ENCODE measurements at places on chromosomes 2 and 18.

DNA sequence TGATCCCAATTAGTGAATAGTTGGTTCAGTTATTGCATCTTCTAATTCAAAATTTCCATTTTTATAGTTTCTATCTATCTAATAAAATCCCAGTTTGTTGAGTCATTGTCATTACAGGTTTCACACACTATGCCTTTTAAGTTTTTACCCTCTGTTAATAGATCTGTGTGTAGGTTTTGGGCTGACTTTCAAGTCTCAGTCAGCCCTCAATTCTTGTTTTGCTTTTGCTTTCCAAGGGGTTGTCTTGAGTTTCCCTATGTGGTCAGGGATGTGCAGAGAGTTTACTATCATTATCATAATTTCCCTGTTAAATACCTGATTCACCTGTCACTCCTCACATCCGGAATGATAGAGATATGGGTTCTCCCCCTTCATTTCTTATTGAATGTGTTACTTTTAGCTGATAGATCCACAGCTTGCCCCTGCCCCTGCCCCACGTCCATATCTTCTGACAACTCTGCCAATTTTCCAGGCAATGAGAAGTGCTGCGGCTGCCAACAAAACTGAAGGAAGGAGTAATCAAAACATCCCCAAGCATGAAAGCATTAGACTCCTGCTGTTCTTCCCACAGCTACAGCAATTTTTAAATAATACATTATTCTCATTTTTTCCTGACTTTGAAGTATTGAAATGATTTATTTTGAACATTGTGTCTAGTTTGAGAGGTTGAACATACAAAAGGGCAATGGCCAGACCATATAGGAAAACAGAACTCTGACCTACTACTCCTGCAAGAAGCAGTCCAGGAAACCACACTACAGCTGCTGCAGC is 1064.8 kb downstream of the SUCLG1 start:
- no peak for DNase-seq

- DNase-seq = no peak
Observed at GRCh38 chr18:36640021-36640952, 188.5 kb downstream of the TPGS2 start.

DNA sequence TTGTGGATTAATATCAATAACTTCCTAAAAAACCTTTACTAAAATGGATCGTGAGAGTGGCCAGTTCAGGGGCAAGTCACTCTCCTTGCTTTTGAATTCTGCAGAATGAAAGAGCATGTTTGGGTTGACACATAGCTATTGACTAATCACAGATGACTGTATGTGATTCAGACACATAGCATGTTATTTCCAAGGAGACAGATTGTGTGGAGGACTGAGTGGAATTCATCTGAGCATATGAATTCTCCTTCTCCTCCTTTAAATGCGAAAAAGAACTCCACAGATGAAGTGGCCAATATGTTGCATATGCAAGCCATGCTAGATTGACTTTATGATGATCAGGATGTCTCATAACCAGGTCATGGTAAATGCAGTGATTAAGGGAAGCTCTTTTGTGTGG is 249.4 kb upstream of the FAM98A start:
- peak; percentile 85 for DNase-seq

GRCh38 chr2:128756365-128756717 is 437.7 kb upstream of the HS6ST1 start:
- DNase-seq = no peak

DNA sequence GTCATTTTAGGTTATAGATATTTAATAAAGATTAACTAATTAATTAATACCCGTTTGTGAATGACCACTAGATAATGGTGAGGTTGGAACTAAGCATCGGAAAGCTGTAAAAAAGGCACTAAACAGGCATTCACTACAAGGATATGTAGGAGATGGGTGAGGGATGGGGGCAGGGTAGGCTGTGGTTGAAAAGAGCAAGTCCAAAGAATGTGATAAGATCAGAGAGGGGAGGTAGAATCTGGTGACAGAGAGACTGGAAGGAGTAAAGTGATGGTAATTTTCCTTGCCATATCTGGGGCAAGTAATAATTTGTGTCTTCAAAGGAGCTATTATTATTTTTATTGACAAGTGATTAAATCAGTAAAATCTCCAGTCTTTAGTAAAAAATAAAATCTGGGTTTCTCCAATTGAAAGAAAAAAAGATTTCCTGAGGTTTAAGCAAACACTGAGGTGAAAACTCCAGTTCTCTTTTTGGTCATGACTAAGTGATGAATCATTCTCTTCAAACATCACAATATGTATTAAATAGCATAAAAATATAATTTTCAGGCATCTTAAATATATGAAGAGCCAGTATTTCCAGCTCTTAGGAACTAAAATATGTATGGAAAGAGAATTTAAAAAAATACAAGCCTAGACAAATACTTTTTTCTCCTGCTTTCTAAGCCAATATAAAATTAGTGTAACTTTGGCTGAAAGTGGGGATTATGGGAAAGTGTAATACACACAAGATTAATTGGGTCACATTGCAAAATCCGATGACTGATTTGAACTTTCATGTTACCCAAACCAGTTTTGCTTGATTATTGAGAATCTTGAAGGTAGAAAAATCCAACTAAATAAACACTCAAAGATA is 259.1 kb upstream of the RBMS1 start:
- DNase-seq = peak; percentile 28

DNA sequence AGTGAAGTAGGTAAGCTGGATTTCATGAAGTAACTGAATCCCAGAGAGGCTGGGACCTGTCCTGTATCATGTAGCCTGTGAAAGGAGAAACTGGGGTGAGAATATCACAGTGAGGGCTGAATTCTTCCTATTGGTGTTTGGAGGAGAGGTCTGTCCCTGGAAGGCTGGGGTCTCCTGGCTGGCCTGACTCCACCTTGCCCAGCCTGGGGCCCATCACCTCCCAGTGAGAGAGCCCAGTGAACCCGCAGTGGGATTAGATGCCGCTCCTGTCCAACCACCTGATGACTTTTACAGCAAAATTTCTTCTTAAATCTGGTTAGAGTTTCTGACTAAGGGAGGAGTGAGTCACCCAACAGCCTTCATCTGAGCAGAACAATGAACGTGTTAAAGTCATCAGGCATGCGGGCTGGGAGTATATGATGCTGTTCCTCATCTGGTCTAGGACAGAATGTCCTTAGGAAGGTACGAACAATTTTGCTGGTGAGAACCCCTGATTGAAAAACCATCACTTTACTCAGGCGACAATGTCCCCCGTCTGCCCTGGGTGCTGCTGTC is 152.9 kb downstream of the LPIN1 start:
- peak; percentile 26 for DNase-seq

DNA sequence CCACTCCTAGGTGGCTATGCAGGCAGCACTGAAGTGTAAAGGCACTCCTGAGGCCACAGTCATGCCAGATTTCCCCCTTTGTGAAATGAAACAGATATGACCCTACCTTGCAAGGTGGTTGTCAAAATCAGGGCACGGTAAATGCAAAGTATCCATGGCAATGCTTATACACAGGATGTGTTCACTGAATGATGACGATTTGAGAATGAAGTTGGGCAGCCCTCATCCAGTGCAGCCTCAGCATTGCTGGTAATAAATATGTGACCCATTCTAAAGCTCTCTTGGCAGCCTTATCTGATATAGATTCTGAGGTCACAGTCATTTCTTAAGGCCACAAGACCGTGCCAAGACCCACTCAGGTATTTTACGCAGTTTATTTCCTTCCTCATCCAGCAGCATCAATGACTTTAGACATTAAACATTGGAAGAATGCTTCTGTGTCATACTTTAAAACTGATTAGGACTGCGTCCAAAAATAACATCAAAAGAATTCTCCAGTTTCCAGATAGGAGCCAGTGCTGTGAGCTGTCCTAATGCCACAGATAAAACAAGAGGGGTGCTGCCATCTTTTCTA is 125.5 kb upstream of the SERTAD2 start:
- peak; percentile 65 for DNase-seq

DNA sequence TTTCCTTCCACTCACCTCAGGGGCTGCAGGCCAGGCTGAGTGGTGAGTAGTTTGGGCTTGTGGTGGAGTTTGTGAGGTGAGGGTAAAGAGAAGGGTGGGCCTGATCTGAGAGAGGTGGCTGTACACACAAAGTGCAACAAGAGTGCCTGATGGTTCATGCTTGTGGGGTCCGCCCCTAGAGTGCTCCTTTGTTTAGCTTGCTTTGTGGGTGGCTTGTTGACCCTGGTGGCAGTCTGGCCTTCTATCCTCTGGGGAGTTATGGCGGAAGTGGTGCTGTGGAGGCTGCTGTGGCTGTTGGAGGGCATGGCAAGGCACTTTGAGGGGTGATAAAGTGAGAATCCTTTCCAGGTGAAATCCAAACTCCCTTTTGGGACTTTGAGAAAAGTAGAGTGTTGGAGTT is 10.6 kb downstream of the UBE2F start:
- DNase-seq = no peak

DNA sequence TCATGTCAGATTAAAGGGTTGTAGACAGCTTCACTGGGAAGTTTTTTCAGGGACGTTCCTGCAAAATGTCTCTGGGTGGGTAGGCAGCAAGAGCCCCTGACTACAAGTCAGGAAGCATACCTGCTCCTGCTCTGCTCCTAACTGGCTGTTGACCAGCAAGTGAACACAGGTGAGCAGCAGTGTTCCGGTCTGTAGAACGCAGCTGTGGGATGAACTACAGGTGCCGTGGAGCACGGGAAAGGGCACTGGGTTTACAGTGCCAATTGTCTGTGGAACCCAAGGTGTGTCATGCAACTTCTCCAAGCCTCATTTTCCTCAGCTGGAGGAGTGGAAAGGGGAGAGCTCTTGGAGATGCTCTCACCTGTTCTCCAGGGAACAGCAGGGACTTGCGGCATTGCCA is 6.6 kb downstream of the ASB18 start:
- no peak for DNase-seq

- DNase-seq = peak; percentile 40
Observed at GRCh38 chr2:207180741-207181140, 15.0 kb upstream of the KLF7 start.

- no peak for DNase-seq
Observed at GRCh38 chr2:54077088-54077900, 38.1 kb upstream of the ACYP2 start.

GRCh38 chr2:47259829-47260228 is 104.7 kb upstream of the STPG4 start:
- no peak for DNase-seq

GRCh38 chr2:199704358-199705238 is 146.4 kb downstream of the FTCDNL1 start:
- DNase-seq = peak; percentile 22

DNA sequence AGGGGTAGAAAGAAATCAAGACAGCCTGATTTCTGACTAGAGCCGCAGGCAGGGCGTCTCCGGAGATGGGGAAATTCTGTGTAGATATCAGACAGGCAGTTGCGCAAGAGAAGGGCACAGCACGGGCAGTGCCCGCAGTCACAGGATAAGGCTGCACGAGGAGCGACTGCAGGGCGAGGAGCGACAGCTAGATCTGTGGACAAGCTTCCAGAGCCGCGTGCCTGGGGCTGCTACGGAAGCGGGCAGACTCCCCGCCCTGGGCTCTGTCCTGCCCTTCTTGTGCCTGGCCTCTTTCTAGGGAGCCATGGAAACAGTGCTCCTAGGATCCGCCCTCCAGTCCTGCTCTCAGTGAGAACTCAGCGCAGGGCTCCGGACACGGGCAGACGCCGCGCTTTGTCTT is 12.6 kb downstream of the MC5R start:
- no peak for DNase-seq

DNA sequence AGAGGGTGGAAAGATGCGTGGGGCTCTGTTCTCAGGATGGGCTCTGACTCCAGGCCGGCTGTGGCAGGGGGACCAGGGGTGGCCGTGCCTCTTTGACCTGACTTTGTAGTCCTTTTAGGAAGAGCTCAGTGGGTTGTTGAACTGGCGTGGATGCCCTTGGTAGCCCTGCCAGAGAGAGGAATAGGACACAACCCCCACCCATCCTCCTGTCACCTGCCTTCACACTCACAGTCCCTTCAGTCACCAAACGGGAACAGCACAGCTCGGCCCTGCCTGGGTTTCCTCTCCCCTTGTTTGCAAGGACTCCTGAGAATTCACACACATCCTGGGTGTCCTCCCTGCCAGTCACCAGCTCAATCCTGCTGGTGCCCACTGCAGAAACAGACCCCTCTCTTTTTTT is 20.1 kb upstream of the MRPL33 start:
- no peak for DNase-seq

- DNase-seq = no peak
Observed at GRCh38 chr2:234258562-234259141, 208.2 kb downstream of the SPP2 start.

DNA sequence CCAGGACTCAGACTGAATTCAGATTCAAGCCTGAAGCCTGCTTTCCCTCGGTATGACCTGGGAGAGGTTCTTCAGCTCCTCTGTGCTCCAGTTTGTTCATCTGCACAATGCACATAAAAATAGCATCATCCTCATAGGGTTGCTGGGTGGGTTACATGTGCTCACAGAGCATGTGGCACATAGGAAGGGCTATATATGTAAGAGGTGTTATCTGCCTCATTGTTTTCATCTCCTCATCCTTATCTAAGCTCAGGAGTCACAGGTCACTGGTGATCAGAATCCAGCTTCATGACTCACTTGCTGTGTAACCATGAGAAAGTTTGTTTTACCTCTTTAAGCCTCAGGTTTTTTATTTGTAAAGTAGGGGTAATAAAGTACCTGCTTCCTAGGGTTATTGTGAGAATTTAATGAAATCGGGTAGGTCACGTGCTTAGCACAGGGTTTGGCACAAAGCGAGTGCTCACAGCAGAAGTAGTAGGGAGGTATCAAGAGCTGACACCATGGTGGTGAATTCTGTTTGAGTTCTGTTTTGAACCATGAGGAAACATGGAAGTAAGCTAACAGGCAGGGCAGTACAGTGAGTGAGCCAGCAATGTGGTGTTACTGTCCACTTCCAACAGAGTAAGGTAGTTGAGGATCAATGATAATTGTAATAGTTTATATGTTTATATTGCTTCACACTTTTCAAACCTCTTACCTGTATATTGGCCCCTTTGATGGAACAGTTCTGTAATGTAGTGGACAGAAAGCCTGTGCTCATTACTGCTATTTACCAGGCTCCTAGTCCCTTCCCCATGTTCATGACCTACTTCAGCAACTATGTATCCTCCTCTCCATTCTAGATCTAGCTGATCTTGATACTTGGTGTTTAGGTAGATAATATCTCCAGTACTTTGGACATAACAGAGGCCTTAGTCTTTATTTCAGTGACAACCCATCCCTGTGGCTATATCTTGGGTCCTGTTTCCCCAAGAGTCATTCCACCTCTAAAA is 141.4 kb upstream of the LTBP1 start:
- no peak for DNase-seq

DNA sequence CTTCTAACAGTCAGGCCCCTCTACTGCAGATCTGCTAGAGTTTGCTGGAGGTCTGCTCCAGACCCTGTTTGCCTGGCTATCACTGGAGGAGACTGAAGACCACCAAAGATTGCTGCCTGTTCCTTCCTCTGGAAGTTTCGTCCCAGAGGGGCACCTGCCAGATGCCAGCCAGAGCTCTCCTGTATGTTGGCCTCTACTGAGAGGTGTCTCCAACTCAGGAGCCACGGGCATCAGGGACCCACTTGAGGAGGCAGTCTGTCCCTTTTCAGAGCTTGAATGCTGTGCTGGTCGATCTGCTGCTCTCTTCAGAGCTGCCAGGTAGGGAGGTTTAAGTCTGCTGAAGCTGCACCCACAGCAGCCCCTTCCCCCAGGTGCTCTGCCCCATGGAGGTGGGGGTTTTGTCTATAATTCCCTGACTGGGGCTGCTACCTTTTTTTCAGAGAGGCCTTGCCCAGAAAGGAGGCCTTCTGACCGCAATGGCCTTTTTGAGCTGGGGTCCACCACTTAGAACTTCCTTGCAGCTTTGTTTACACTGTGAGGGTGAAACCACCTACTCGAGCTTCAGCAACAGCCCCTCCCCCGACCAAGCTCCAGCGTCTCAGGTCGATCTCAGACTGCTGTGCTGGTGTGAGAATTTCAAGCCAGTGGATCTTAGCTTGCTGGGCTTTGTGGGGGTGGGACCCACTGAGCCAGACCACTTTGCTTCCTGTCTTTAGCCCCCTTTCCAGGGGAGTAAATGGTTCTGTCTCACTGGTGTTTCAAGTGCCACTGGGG is 566.0 kb downstream of the NR4A2 start:
- no peak for DNase-seq

All from stromal cell of bone marrow (primary cell).